ENCODE measurements at places on chromosomes 13 and 19.

DNA sequence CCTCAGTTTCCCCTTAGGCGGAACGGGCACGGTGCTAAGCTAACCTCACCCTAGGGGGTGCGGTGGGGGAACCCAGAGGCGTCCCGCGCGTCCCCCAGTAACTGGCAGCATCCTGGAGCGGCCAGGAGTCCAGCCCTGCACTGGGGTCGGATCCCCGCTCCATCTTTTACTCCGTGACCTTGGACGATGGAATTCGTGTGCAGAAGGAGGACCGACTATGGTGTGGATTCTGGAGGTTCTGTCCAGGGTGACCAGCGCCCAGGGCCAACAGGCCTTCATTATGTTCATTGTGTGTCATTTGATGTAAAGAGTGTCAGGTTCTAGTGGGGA, 630 bp downstream of the SPPL2B start:
- DNase-seq, result no peak

DNA sequence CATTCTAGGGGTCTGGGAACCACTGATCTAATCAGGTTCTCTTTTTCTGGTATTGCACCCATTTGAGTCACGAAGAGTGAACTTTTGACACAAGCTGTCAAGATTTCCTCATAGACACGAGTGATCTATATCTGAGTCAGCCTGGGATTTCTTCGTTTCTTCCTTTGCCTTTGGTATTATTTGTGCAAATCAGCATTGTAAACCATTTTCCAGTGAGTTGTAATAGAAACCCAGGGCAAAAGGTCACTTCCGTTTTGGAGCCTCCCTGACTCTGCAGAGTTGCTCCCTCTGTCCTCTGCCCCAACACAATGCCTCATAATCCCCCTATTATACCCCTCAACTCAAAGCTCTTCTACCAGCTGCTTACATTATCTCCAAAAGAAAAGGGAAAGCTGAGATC, 615.1 kb downstream of the EFNB2 start:
- DNase-seq, result no peak

- DNase-seq, result no peak
Observed at GRCh38 chr19:48750771-48751504, 1.5 kb downstream of the FUT1 start.

DNA sequence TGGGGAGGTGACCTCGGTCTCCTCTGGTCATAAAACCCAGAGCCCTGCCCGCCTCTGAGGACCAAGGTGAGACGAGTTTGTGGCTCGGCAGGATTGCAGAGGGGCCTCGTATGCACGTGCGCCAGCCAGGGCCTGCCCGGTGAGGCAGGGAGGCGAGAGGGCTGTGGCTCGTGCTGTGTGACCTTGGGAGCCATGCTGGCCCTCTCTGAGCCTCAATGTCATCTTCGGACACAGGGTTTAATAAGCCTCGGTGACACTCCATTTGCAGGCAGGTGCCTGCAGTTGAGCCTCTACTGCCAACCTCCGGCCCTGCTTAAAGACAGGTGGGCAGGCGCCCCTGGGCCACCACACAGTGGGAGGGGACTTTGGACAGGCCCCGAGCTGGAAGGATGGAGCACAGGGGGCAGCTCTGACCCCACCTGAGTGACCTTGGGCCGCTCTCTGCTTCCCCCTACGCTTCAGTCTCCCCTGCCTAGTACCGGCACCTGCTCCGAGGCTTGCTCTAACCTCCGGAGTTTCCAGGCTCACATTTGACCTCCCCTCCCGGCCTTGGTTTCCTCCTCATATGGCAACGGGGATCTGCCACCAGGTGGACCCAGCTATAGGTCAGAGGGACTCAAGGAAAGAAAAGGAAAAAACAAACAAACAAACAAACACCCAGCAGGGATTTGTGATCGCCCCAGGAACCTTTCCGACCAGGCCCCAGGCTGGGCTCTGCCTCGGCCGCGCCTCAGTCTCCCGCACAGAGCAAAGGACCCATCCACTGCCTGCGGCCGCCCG, 3.1 kb downstream of the ZBTB7A start:
- no peak for DNase-seq

GRCh38 chr19:8396563-8397203, 6.5 kb downstream of the RAB11B start:
- peak; percentile 64 for DNase-seq

GRCh38 chr13:105764486-105764885, 771.0 kb downstream of the EFNB2 start:
- no peak for DNase-seq

- peak; percentile 83 for DNase-seq
Observed at GRCh38 chr19:52993342-52994178, 20.2 kb upstream of the ERVV-1 start.

- DNase-seq, result no peak
Observed at GRCh38 chr19:30123119-30123518, 181.1 kb downstream of the URI1 start.

DNA sequence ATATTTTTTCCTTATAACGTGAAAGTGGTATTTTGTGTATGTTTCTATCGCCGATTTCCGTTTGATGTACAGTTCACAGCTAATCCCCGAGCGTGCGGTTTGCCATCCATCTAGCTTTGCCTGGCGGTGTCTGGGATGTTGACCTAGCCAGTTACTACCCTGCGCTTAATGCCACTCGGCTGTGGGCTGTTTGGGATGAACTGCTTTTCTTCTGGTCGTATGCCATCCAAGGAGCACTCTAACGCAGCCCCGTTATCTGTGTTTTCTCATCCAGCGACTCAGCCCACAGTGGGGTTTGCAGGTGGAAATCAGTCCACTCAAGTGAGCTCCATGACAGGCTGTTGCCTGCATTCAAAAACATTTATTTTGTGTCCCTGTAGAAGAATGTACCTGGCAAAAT, 512.3 kb downstream of the MYO16 start:
- no peak for DNase-seq

- DNase-seq, result no peak
Observed at GRCh38 chr13:56173346-56173745, 967.4 kb upstream of the PRR20A start.

GRCh38 chr13:43002021-43002420, 10.0 kb upstream of the EPSTI1 start:
- DNase-seq, result no peak

DNA sequence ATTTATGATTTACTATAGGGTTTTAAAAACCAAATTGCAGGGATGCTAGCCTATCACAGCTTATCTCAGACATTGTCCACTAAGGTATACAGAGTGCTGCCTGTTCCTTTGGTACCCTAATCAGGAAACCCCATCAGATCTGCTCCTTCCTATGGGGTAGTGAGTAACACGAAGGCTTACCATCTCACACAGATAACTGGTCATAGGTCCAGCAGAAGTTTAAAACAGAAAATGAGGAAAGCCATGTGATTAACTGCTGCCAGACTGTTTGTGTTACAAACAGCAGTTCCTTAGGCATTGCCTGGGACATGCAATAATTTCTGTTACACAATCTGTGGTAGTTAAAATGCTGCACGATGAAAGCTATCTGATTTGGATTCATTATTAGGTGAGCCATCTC, 53.5 kb upstream of the ALOX5AP start:
- DNase-seq, result no peak

- no peak for DNase-seq
Observed at GRCh38 chr13:65940720-65941119, 1289.4 kb downstream of the PCDH9 start.

DNA sequence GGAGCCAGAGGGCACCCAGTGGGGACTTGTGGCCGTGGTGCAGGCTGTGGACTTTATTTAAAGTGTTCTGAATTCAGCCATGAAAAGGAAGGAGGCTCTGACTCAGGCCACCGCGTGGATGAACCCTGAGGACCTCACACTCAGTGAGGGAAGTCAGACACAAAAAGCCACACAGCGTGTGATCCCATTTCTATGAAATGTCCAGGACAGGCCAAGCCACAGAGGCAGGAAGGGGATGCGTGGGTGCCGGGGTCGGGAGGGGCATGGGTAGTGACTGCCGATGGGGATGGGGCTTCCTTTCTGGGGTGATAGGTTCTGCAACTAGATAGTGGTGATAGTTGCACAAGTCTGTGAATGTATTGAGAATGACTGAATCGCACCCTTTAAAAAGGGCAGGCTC, 8.7 kb upstream of the ZBTB7A start:
- DNase-seq, result no peak

GRCh38 chr19:6660930-6661329, 9.0 kb downstream of the TNFSF14 start:
- DNase-seq, result no peak

GRCh38 chr13:30457306-30457891, 8.3 kb downstream of the HMGB1 start:
- DNase-seq, result no peak

- peak; percentile 23 for DNase-seq
Observed at GRCh38 chr13:27619728-27620376, 477 bp downstream of the LNX2 start.

DNA sequence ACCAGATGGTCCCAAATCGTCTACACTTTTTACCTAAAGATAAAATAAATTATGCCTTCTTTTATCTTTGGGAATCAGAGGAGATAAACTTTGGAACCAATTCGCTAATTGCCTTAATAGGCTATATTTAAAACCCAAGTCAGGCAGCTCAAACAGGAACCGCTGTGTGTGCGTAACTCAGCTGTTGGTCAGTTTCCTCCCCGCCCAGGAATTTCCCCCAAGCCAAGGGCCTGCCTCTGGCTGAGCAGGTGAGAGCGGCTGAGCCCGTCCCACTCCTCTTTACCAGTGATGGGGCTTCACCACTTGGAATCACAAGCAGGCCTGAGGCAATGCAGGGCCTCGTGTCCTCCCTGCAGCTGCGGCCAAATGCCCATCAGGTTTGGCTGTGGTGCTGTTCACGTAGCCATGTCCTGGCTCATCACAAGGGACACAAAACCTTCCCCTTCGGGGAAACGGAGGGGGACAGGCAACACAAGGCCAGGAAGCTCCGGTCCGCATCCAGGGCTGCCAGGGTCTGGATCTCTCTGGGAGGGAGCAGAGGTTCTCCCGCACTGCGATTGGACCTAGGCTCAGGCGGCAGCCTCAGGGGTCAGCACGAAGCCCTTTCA, 503 bp upstream of the SLC7A9 start:
- DNase-seq, result no peak

DNA sequence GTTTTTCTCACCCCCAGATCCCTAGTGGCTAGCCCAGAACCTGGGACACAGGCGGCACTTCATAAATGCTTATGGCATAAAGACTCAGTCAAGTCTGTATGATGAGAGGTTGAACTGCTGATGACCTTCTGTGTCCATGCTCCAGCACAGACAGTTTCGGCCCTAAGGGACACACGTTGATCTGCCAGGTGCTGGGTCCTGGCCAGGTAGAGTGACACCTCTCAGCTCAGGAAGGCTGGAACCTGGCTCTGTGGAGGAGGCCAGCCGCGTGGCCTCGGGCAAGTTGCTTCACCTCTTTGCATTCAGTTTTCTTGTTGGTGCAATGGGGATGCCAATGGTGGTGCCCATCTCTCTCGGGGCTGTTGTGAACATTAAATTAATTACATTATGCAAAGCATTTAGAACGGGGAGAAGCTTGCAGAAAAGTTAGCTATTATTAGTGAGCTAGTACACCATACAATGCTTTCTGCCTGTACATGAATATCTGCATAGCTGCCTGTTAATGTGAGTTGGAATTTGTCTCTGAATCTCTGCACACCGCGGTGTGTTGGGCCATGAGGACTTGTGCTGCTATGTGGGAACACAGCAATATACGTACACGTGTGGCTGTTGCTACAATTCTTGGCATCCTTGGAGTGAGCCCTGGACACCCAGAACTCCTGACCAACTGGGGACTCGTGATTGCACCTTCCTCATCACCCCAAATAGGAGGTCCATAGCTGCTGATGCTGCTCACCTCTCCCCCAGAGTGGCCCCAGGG, 8.4 kb downstream of the GADD45B start:
- no peak for DNase-seq

DNA sequence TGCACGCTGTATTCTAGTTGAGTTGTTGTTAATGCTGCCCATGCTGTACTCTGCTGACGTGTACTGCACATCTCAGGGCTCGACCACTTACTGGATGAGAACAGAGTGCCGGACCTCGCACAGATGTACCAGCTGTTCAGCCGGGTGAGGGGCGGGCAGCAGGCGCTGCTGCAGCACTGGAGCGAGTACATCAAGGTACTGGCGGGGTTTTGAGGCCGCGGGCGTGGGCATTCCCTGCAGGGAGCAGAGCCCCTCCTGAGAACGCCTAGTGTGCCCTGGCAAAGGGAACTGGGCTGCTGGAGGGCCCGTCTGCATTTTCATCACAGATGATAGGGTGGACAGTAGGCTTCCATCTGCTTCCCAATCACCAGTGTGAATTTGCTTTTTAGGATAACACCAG, 29.9 kb downstream of the CUL4A start:
- DNase-seq, result no peak

GRCh38 chr13:77398825-77399620, 72.1 kb upstream of the MYCBP2 start:
- DNase-seq, result no peak

DNA sequence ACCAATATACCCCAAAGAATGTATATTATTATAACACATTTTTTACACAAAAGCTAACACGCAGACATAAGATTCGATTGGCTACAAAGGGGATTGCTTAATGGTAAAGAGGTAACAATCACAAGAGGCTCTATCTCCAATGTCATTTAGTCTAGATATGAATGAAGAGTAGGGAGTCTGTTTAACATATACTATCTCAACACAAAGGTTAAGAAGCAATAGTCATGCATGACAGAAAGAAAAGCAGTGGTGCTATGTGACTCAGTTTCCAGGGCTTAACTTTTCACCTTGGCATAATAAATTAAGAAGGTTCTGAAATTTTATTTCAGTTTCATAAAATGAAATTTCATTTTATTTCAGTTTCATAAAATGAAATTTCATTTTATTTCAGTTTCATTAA, 33.3 kb downstream of the UFM1 start:
- DNase-seq, result no peak

GRCh38 chr19:2035590-2035991, 15.5 kb downstream of the MKNK2 start:
- no peak for DNase-seq

- DNase-seq, result no peak
Observed at GRCh38 chr13:25847635-25848626, 203.9 kb downstream of the SHISA2 start.

GRCh38 chr19:6588508-6589345, 2.2 kb downstream of the CD70 start:
- no peak for DNase-seq

- no peak for DNase-seq
Observed at GRCh38 chr13:39038569-39039030, 344 bp downstream of the NHLRC3 start.

GRCh38 chr19:5308451-5309437, 31.9 kb downstream of the PTPRS start:
- DNase-seq, result no peak

DNA sequence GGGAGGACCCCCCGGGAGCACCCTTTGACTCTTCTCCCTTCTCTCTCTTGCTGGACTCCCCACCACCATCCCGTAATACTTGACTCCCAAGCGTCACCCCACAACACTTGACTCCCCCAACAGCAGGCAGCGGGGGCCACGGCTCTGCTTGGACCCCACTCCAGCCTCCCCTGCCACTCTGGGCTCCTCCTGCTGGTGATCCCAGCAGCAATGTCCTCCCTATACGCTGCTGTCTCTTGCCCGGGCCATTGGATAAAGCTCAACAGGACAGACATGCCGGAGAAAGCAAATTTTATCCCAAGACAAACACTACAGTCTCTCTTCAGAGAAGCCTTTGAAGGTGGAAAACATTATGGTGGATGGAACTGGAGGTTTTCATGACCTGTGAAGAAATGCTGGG, 20.4 kb upstream of the AMER2 start:
- no peak for DNase-seq

GRCh38 chr19:56130006-56130405, 8.9 kb upstream of the ZNF787 start:
- DNase-seq, result no peak
